LHCN-M2 (cell line): ENCODE measurements at places on chromosomes 12 and 14.

DNA sequence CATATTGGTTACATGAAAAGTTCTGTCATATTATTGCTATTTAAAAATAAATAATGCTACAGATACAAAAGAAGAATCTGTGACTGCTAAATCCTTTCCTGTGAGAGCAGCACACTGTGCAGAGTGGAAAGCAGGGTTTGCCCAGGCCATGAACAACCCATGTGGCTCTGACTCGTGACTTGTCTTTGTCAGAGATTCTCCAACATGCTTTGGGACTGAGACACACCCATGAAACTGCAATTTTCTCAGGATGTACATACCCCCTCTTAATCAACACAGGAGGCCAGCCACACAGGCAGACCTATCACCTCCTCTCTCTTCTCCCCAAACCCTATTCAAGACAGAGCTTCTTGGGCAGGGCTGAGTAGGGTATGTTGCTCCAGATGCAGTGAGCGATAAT is 96.8 kb upstream of the NTF3 start:
- peak; percentile 5 for DNase-seq

DNA sequence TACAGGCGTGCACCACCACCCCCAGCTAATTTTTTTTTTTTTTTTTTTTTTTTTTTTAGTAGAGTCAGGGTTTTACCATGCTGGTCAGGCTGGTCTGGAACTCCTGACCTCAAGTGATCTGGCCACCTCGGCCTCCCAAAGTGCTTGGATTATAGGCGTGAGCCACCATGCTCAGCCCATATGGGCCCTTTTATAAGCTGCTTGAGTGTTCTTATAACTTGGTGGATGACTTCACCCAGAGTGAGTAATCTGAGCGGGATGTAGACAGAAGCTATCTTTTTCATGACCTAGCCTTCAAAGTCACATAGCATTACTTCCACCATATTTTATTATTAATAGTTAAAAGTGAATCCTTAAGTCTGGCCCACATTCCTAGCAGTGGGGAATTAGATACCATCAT is 16.4 kb downstream of the BBOF1 start:
- peak; percentile 19 for DNase-seq

DNA sequence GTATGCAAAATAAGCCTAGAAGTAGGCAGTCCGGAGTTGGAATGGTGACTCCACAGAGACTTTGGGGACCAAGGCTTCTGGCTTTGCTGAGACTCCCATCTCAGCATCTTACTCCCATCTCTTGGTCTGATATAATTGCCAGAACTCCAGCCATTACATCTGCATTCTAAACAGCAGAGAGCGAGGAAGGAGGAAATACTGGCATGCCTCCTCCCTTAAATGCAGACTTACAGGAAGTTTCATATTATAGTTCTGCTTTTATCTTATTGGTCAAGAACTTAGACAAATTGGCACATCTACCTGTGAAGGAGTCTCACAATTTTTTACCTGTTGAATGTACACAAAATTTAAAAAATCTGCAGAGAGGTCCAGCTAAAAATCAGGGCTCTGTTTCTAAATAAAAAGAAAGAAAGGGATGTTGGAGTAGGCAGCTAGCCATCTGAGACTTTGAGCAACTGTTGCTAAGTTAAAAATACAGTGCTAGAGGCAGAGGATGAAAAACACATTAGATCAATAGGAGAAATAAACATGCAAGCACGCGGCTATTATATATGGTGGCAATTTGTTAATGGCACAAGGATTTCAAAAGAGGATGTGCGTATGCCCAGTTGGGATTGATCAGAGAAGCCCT is 209.9 kb upstream of the HMGA2 start:
- no peak for DNase-seq

DNA sequence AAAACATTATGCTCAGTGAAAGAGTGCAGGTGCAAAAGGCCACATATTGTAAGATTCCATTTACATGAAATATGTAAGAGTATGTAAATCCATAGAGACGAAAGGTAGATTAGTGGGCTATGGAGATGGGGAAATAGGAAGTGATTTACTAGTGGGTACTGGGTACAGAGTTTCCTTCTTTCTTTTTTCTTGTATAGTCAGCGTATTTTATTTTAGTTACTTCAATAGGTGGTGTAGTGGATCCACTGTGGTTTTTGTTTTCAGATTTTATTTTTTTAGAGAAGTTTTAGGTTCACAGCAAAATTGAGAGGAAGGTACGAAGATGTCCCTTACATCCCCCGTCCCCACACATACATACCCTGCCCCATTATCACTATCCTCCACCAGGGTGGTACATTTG is 6.1 kb upstream of the CIT start:
- DNase-seq: no peak

- no peak for DNase-seq
These were observed 1.4 kb downstream of the C1RL start for GRCh38 chr12:7107636-7108002.
